ENCODE measurements at places on chromosomes 13 and 19.

GRCh38 chr19:42242069-42242511 lies 312 bp downstream of the GSK3A start:
- DNase-seq: no peak

DNA sequence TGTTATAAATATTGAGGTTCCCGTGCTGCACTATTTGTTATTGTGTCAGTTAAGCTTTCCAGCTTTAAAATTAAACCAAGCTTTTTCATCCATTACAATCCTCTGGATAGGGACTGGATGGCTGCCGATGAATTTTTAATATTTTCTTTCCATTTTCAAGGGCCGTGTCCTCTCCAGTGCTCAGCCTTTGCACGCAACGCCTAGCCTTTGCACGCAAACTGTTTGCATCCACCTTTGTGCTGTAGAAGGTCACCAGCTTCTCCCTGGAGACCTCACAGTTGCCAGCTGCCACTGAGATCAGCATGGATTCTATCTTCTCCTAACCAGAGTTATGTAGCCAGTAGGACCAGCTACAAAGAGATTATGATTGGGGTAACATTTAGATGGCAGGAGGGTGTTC lies 240.5 kb downstream of the SLC7A1 start:
- DNase-seq: no peak

GRCh38 chr19:45975306-45976070 lies 1.8 kb upstream of the NOVA2 start:
- DNase-seq: no peak

GRCh38 chr19:49712397-49712859 lies 21.5 kb downstream of the CPT1C start:
- no peak for DNase-seq

DNA sequence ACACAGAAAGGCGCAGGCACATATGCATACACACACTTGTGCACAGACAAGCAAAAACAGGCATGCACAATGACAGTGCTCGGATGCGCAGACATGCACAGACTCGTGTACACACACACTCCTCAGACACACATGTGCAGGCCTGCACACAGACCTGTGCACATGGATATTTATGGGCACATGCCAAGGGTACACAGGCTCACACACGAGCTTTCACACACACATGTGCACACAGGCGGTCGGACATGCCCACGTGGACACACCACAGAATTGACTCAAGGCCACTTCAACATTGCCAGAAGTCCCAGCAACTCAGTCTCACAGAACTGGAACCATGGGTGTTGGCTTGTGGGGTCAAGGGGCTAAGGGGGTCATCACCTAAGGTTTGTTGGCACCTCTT lies 206.8 kb downstream of the URI1 start:
- no peak for DNase-seq

- no peak for DNase-seq
These were observed 18.9 kb upstream of the LRP3 start for GRCh38 chr19:33175156-33175782.

DNA sequence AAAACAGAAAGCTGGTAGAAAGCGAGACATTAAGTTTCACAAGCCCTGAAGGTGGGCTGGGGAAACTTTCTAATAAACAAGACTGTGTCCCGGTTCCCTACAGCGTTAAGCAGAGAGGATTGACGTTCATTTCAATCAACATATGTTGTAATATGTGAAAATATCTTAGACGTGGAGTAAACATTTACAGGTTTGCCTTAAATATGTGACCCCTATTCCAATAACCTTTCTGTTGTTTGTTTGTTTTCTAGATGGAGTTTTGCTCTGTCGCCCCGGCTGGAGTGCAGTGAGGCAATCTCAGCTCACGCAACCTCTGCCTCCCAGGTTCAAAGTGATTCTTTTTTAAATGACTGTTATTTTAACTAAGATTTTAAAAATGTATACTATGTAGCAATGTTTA lies 526.2 kb downstream of the SUCLA2 start:
- no peak for DNase-seq

- DNase-seq: no peak
These were observed 283.1 kb downstream of the COG6 start for GRCh38 chr13:39938596-39938995.
